D721Med (cell line): ENCODE measurements at places on chromosomes 1 and 21.

DNA sequence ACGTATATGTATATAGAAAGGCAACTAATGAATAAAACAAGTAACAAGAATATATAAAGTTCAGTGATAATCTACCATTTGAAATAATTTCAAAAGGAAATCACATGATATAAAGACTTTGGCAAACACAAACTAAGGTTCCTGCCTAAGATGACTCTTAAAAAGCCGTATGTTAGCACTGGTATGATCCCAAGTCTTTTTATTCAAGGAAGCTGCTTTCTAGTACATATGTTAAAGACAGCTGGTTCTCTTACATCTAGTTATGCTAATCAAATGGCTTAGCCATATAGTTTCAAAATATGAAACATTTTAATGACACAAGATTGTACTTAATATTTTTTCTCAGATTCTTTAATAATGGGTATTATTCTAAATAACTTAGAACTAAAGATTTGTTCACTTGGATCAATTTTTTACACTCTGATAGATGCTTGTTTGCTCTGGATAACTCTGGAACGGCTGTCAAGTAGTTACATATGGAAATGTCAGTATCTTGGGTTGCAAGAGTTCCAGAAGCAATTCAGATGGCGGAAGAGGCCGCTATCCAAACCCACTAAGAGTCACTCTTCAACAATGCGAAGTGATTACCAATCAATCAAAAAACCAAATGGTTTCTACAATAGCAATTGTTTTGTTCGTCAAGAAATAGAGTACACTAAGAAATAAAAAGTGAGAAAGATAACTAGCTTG is 21.4 kb downstream of the STX6 start:
- no peak for DNase-seq

DNA sequence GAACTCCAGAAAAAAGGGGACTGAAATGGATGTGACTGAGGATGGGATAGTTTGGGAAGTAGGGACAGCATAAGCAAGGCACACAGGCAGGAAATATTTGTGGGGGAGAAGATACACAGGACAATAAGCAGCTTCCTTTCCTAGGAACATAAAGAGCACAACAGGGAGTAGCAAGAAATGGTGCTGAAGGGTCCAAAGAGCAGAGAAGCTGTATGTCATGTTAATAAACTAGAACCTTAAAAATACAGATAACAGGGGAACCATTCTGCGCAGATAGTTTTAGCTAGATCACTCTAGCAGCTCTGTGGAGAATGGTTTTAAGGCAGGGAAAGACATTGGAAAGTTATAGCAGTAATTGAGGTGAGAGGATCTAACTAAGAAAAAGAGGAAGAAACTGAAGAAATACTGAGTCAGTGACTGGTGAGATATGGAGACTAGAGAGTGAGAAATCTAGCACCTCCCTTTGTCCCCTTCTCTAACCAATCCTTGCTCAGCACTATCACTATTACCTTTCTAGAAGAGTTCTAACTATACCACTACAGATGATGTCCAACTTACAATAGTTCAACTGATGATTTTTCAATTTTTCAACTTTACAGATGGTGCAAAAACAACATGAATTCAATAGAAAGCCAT is 95.0 kb downstream of the CDC42BPA start:
- DNase-seq, result no peak

GRCh38 chr1:47522935-47523834 is 85.3 kb downstream of the FOXD2 start:
- DNase-seq, result no peak

- no peak for DNase-seq
Measured at GRCh38 chr1:21865609-21865942, 53.5 kb downstream of the LDLRAD2 start.

GRCh38 chr1:41671116-41671755 is 186.8 kb upstream of the EDN2 start:
- no peak for DNase-seq
